ENCODE measurements at places on chromosomes 12 and 14. TPM values are rescaled to one million over a fixed set of nuclear protein-coding genes. Genes with fewer than 3 reads are reported as not detected.

DNA sequence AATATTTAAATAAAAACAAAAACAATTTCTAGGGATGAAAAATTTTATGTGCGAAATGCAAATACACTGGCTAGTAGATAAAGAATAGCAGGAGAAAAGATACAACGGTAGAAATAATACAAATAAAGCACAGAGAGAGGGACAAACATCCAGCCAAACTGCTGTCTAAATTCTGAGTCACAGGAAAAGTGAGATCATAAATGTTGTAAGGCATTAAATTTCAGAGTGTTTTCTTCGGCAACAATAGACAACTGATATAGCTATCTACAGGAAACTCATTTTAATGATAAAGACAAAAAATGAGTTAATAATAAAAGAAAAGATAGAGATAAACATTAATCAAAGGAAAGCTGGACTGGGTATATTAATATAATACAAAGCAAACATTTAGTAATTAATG is 122.2 kb downstream of the NTS start:
- no peak for DNase-seq

GRCh38 chr14:35534873-35535482 is 1.0 kb downstream of the INSM2 start:
- no peak for DNase-seq

- no peak for DNase-seq
Measured at GRCh38 chr12:49043856-49044258, 16.7 kb downstream of the KMT2D start.

DNA sequence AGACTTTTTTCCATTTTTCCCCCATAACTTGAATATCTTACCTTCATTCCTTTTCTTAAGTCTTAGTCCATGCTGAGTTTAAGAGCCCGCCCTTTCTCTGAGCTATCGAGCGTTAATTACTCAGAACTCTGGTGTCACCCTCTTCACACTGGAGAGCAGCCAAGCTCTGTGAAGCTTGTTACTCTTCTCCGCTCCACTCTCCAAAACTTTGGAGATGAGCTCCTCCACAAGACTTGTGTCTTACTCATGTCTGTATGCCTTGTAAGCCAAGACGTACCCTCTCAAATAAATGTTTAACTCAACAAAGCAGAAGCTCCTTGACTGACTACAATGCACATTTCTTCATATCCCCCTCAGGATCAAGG is 54.7 kb downstream of the DICER1 start:
- no peak for DNase-seq

GRCh38 chr12:54370171-54370730 is 6.0 kb upstream of the GPR84 start:
- DNase-seq: no peak

GRCh38 chr12:109264943-109265650 is 44.0 kb downstream of the FOXN4 start:
- DNase-seq: no peak

- no peak for DNase-seq
Measured at GRCh38 chr12:52018433-52019112, 11.8 kb downstream of the TAMALIN start.

GRCh38 chr12:8018666-8019581 is 13.6 kb upstream of the FOXJ2 start:
- no peak for DNase-seq

- DNase-seq: no peak
Measured at GRCh38 chr14:83017296-83017695, 1483.6 kb upstream of the SEL1L start.

Gene NGB
- polyA plus RNA-seq: not detected

Gene GALNT6
- polyA plus RNA-seq: 2.0 TPM

Gene CRIP1
- polyA plus RNA-seq: 92.4 TPM
